ENCODE measurements at places on chromosomes 11 and 22.

DNA sequence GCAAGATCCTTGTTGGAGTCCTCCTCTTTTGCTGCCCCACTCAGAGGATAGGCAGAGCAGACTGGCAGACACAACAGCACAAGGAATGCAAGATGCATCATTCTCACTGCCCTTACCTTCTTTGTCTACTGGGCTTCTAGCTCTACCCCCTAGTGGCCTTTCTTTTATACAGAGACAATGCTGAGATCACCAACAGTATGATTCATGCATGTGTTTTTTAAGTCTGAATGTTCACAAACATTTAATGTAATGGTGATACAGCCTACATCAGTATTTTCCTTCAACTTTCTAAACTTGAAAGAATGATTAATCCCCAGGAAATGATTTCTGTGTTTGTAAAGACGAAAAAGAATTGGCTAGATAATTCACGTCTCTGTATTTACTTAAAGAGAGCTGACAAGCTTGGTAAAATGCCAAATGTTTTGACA lies at the start of gene MMP10:
Gene MMP10 (minus strand): TSS at position 138 of the 428 bp plus-strand sequence. CDS start 37 bp downstream, at position 101.
- DNase-seq: peak; percentile 19

GRCh38 chr11:66800720-66801428 lies 42.4 kb upstream of the RCE1 start:
- no peak for DNase-seq

DNA sequence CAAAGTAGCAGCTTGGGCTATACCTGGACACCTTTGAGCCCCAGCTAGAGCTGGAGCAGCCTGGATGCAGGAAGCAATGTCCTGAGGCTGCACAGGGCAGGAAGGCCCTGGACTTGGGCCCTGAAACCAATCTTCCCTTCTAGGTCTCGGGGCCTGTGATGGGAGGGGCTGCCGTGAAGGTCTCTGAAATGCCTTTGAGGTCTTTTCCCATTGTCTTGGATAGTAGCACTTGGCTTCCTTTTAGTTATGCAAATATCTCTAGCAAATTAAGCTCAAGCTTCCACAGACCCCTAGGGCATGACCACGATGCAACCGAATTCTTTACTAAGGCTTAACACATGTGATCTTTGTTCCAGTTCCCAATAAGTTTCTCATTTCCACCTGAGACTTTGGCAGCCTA lies 40.0 kb downstream of the LINC01488 start:
- no peak for DNase-seq

GRCh38 chr11:7605186-7605943 lies 67.9 kb downstream of the CYB5R2 start:
- DNase-seq: no peak

DNA sequence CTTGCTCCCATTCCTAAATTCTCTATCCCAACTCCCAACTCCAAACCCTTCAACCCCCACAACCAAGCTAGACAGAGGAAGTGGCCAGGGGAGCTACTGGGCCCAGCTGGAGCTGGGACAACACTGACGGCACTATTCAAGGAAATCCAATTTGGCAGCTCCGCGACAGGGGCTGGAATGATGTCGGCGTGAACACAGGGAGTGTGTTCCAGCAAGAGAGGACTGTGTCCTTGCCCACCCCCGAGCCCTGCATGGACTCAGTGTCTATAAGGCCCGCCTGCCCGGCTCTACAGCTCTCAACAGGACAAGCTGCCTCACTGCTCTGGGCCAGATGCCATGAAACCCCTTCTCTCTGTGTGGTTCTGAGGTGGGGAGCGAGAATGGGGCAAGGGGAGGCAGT lies 11.3 kb downstream of the PCSK7 start:
- DNase-seq: no peak

DNA sequence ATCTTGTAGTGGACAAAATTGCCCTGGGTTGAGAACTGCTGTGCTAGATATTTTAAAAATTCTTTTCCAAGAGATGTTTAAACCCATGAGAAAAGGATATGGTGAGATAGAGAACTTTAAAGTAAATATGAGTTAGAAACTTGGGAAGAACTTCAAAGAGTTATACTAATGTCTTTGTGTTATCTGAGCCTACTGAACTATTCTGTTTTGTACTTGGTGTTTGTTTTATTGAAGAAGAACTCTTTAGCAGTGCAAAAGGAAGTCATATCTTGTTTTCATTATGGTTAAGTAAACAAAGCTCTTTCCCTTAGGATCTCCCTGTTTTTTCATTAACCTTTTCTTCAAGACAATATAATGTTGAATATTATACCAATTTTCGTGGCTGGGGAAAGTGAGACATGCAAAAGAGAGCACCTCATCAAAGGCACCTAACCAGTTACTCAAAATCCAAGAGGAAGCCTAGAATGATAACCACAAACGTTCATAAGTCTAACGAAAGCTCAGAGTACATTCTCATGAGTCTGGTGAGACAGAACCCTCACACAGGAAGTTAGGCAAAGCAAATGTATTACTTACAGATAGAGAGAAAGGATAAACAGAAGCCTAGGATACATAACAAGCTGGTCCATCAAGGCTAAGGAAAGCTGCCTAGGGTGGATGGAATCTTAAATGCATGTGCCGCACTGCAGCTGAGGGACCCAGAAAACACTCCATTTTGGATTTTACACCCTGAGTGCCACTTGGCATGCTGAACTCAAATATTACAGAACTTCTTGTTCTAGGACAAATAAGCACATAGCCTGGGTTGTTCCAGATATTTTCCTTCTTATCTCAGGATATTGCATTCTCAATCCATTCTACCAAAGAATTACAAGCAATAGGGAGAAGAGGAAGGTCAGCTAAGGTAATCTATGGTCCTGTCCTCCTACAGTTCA lies 112.5 kb upstream of the ANO3 start:
- no peak for DNase-seq

- DNase-seq: no peak
Observed at GRCh38 chr22:28962042-28962554, 78.7 kb downstream of the ZNRF3 start.

DNA sequence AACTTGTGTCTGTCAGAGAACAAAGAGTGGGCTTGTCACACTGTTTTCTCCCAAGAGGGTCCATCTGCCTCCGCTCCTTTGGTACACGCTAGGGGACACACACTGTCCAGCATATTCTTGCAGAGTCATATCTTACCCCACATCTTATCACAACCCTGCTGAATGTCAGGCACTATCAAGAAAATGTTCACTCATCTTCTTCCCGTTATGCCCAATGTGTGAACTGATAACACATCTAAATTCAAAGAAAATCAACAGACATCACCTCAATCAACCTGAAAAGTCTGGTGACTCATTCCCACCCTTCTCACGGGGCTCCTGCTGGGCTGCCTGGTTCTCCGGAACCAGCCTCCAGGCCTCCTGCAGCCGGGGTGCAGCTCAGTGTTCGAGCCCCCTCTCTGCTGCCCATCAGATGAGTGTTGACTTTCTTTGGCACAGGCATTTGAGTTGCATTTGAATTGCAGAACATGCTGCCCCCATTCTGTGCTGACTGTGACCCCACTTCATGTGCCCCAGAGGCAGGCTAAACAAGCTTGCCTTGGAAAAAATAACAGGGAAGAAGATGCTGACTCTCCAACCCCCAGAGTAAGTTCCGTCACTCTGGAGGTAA lies 19.4 kb downstream of the GRAP2 start:
- no peak for DNase-seq

- DNase-seq: no peak
Observed at GRCh38 chr11:78282821-78283220, 94.1 kb downstream of the USP35 start.

DNA sequence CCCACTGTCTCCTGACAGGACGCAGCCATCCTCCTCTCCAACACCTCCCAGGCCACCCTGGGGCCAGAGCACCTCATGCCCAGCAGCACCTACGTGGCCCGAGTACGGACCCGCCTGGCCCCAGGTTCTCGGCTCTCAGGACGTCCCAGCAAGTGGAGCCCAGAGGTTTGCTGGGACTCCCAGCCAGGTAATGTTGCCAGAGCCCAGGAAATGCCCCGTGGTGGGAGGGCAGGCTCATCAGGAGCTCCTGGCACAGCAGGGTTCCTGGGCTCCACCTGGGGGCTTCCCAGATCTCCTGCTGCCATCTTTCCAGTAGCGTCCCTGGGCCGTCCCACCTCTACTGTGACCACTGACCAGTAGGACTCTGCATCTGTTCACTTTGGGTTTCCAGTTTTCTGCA lies 16.2 kb downstream of the CSF2RB start:
- no peak for DNase-seq

DNA sequence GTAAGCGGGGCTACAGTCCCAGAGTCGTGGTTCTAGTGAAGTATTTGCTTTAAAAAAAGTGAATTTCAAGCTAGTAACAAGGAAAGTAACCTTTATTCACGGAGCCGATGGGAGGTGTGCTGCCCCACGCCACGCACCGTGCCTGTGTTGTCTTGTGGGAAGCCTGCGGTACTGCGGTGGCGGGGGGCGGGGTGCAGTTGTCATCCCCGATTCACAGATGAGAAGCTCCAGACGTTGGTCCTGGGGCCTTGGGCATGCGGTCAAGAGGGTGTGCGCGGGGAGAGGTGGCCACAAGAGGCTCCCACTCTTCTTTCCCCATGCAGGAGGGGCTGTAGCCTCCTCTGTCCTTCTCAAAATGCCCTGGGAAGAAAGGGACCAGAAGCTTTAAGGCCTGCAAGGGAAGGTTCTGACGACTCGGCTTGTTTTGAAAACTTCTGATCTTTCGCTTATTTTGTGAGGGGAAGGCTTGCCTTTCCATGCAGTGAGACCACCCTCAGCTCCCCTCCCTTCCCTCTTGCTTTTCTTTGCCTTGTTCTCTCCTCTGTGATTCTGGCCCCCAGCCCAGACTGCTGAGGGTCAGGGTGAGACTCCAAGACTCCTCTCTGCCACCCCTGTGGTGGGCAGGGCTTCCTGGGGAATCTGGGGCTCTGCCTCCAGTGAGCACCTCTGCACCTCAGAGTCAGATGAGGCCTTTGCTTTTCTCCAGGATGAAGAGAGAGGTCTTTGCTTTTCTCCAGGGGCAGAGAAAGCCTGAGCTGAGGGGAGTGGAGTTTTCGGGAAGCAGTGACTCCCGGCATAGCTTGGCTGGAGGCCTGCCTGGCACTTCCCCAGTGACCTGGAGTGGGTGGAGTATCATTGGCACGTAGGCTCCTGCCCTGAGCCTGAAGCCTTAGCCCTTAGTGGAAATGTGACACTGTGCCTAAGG lies 6.2 kb downstream of the GLB1L3 start:
- no peak for DNase-seq

- no peak for DNase-seq
Observed at GRCh38 chr11:1152316-1153104, 5.2 kb upstream of the MUC5AC start.

- no peak for DNase-seq
Observed at GRCh38 chr11:2987881-2988861, 4.0 kb downstream of the NAP1L4 start.

- DNase-seq: peak; percentile 53
Observed at GRCh38 chr11:57566005-57566904, 1.2 kb downstream of the UBE2L6 start.

DNA sequence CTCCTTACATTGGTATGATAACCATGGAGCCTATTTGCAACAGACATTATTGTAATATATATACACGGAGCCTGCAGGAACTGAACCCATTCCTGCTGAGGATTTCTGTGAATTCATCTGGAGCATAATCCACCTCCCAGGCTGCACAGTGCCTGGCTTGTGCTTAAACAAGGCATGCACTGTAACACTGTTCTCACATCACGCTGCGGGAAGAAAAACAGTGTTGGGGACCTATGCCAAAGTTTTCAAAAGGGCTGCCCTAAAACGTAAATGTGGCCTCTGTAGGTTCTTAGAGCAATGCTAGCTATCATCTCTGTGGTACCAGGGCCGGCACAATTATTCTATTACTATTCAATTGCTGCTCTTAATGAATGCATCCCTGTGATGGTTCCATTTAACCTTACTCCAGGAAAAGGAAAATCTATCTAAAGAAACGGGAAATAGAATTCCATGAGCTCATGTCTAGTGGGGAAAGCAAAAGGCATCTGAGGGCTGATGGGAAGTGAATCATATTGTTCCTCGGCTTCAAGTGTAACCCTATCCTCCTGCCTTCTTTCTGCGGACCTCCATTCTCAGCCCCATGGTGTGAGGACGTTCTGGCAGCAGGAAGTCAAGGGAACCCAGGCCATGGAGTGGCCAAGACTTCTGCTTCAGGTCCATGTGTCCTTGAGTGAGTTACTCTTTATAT lies 525.5 kb downstream of the SOX6 start:
- no peak for DNase-seq

DNA sequence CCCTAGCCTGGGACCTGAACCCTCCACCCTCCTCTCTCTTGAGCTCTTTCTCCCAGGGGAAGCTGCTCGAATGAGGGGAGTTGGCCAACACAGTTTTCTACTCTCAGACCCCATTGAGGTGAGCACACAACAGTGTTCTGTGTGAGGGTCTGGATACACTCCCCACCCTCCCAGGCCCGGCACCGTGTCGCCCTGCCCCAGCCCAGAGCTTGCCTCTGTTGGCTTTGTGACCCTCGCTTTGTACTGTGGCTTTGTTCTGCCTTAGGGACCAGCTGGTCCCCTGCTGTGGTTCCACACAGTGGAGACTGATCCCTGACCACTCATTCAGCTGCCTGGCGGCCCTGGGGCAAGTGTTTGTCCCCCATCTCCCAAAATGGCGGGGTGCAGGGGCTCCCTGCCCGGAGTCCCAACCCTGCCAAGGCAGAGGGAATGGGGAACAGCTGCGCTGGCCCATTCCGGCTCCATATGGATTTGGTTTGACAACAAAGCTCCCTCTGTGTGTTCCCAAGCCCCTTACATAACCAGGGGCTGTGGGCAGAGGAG lies 8.3 kb downstream of the ST3GAL4 start:
- DNase-seq: no peak

DNA sequence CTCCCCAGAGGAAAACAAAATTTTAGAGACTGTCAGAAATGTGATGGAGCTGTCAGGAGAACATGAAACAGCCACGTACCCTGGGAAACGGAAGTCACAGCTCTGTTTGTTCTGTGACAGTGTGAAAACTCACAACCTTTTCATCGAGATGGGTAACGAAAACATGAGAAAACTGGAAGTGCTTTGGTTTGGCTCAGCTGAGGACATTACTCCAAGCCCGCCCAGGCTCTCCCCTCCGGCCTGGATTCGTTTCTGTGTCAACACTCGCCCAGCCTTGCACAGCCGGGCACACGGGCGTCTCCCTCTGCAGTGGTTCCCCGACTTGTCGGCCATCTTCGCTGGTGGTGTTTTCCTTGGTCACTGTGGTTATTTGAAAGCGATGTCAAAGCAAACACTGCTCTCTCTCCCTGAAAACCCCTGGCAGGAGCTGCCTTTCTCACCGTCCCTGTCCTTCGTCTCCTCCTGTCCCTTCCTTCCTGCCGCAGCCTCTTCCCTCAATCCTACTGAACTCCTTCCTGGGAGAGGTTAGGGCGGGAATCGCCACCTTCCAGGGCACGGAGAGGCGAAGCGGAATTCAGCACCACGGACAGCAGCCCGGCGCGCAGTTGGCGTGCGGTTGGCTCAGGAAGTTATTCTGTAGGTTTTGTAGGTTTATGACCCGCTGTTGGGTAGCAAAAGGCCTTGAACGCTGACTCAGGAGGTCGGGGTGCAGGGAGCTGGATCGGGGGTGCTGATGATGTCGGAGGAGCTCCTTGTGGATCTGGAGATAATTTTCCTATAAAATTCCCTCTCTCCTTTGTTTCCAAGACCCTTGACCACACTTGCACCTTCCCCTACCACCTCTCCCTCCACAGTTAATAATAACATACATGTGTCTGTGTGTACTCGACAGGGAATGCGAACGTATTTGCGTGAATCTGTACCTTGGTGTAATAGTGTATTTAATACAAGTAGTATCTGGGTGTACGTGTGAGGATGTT lies 13.1 kb upstream of the RPS19BP1 start:
- no peak for DNase-seq

- no peak for DNase-seq
Observed at GRCh38 chr11:111942829-111943228, 5.7 kb downstream of the DIXDC1 start.
